ENCODE measurements at places on chromosomes 3 and 15.

- no peak for DNase-seq
Measured at GRCh38 chr15:29844290-29844903, 22.1 kb upstream of the TJP1 start.

- DNase-seq: no peak
Measured at GRCh38 chr15:40830884-40831283, 2.4 kb upstream of the PPP1R14D start.

- no peak for DNase-seq
Measured at GRCh38 chr3:127073941-127074820, 91.3 kb downstream of the PLXNA1 start.

- no peak for DNase-seq
Measured at GRCh38 chr3:33577173-33577572, 137.0 kb upstream of the UBP1 start.
